HuH-7.5 (cell line): ENCODE measurements at places on chromosomes 12 and 14.

GRCh38 chr14:102479777-102480176 is 29.8 kb downstream of the ANKRD9 start:
- DNase-seq, result peak; percentile 4

DNA sequence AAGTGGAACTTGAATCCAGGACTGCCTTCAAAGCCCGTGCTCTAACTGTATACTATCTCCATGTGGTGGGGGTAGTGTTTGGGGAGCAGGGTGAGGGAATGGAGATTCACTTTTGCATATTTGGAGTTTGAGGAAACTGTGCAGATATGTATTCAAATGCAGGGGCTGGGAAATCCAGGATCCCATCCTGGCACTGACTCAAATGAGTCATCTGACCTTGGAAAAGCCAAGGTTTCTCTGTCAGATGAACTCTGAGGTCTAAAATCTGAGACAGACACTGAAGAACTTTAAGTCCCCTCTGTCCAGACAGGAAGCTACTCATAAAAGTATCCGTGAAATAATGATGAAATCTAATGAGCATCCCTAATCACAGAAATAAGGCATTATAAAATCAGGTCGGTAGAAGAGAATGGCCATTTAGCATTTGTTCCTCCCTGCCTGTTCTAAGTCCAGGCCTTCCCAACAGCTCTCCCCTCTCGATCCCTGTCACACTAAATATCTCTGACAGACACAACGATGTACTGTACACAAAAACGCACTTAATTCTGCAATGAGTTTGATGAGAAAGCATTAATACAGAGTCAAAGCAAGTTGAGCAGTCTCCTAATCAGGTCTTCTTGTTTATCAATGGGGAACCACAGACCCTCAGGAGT is 14.4 kb downstream of the NIN start:
- no peak for DNase-seq

DNA sequence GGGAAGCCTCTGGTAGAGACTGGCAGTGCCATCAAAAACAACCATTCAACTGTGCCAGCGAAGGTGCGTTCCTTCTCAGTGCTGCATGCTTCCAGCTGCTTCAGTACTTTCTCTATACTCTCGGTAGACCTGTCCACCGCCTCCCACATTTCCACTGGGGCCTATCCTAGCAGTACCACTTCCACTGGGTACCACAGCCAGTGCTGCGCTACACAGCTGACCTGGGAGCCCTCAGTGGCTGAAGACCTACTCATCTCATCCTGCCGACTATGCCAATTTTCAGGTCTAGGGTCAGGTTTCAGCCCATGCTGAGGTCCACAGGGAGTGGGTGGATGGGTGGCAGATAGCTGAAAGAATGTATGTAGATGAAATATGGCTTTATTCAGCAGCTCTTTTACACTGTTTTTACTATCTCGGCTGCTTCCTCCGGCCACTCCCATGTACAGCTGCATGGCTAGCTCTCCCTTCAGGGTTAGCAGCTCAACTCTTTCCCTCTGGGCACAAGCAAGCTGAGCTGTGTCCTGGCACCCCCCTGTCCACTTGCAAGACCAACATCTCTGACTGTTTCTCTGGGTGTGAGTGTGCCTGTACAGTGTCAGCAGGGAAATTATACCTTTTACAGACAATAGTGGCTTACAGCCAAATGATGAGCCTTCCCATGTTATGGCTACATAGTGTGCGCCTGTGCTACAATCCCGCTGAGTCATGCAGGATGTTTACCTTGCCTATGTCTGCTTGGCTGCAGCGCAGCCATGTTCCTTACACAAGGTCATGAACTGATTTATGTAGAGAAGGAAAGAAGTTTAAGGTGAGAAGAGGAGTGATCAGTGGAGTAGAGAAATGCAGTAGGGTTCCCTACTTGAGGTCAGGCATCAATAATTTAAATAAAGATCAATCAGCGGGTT is 125.7 kb upstream of the DDHD1 start:
- DNase-seq, result no peak

DNA sequence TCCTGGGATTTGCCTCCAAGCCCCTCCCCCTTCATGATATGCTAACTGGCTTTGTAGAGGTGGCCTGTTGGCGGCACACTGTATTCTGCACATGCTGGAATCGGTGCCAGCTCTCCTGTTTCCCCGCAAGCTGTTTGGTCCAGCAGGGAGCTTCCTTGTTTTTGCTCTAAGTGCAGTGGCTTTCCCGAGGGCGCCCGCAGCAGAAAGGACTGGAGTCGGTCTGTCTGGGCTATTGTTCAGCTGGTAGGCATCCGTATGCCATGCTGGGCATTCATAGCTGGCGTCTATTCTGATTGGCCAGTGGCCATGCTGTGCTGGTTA is 88.9 kb upstream of the MED13L start:
- no peak for DNase-seq

GRCh38 chr12:20420557-20420956 is 52.2 kb downstream of the PDE3A start:
- DNase-seq, result no peak

DNA sequence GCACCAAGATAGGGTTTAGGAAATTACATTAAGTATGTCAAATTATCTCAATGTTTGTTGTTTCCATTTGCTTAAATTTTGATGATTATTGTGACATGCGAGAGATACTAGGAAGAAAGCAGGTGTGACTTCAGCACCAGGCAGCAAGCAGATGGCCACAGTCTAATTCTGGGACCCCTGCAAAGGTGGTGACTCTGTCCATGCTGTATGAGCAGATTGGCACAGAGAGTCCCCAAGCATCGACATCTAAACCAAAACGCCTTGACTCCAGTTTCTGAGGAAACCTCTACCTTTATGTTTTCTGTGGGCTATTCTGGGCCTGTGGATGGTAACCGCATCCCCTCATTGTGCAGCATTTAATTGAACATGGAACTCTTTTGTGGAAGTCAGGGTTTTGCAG is 670.1 kb upstream of the TMEM132C start:
- no peak for DNase-seq

DNA sequence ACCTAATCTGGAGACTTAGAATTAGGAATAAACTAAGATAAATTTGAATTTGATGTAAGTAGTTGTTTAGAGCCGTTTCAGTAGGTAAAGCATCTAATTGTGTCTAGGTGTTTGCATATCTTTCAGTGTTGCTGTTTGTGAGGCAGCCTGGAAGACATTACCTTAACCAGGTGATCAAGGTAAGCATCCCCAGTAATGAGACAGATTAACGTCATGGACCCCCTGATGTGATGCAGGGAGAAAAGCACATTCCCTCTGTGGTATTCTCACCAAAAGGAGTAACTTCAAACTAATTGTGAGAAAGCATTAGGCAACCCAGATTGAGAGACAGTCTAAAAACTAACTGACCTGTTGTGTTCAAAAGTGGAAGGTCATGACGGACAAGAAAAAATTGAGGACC is 251.6 kb downstream of the NUAK1 start:
- DNase-seq, result no peak
